ENCODE measurements at places on chromosomes 4 and X.

GRCh38 chr4:57154926-57155325, 44.7 kb upstream of the IGFBP7 start:
- DNase-seq = no peak

DNA sequence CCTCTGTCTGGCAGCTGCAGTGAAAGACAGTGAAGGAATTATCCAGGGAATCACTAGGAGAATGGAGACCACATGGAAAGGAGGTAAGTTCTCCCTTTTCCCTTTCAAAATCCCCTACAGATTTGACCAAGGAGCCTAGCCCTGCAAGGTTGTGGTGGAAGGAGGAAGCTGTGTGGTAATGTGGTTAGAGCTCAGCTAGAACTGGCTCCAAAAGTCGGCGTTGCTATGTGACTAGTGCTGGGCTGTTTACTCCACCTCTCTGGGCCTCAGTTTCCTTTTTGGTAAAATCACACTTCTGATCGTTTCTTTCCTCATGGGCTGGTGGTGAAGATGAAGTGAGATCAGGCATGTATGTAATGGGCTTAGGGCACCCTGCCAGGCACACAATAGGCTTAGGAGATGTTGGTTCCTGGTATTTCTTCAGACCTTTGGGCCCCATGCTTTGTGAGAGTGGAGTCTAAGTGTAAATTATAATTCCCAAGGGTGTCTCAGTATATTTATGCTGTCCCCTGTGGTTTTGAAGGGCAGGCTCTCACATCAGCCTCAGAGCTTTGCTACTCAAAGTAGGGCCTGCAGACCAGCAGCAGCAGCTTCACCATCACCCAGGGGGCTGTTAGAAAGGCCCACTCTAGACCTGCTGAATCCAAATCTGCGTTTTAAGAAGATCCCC, 183.7 kb upstream of the BCOR start:
- DNase-seq = no peak

- DNase-seq = no peak
Observed at GRCh38 chrX:76148753-76149152, 24.1 kb upstream of the PBDC1 start.

DNA sequence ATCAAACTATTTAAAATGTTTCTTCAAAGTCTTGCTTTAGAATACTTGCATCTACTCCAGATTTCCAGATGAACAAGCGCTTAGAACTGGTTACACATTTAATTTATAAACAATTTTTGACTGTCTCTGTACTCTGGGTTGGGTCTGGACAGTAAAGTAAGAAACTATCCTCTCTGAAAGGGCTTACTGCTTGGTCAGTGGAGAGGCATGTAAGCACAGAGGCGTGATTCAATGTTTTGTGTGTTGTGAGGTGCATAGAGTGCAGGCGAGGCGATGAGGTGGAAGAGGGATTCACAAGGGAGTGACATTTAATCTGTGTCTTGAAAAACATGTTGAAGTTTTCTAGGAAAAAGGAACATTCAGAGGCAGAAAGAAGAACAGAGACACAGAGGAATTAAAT, 231.4 kb downstream of the VEGFC start:
- no peak for DNase-seq

GRCh38 chr4:65791812-65792308, 121.6 kb upstream of the EPHA5 start:
- DNase-seq = peak; percentile 5

DNA sequence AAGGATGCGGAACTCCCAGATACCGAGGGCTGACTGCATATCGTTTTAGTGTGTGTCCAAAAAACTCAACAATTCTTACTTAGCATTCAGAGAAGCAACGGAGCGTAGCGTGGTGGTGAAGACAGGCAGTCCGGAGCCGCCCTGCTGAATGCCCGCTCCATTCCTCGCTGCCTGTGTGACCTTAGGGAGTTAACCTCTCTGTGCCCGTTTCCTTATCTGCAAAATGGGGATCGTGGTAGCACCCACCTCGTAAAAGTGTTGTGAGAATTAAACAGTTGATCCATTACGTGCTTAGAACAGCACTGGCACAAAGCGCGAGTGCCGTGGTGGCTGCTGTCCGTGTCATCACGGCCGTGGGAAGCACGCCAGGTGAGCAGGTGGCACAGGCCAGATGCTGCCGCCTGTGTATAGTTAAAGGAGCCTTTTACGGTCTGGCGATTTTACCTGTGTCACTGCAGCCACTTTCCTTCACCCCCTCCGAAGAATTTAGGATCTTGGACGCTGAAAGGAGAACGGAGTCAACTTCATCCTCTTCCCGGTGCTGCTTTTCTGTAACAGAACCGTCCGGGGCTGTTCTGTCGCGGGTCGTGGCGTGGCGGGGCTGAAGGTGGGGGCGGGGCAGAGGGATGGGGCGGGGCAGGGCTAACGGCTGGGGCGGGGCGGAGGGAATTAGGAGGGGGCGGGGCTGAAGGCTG, 885 bp downstream of the CCDC110 start:
- no peak for DNase-seq

DNA sequence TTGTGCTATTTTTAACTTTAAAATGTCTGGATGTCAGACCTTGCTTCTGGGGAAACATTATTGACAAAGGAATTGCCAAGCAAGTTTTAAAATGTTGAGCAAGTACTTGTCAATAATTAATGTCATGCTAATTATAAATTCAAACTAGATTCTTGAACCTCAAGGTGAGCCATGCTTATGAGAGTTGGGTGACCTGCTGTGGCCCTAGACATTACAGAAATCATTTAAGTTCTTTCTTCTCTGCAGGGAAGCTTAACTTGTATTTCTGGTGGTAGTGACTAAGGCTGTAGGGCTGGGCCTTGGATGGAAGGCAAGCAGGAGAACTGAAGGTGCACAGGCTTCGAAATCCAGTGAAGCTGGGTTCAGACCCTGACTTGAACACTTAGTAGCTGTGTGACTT, 14.8 kb upstream of the UCHL1 start:
- no peak for DNase-seq

- DNase-seq = peak; percentile 20
Observed at GRCh38 chrX:109600237-109600651, 24.7 kb downstream of the KCNE5 start.

GRCh38 chr4:74858921-74859562, 64.7 kb upstream of the BTC start:
- DNase-seq = no peak

Data from astrocyte of the cerebellum (primary cell).